Fibroblast of the aortic adventitia (primary cell): ENCODE measurements at places on chromosomes 1 and 21. TPM values are rescaled to one million over a fixed set of nuclear protein-coding genes. Genes with fewer than 3 reads are reported as not detected.

KRTAP12-2 gene
- total RNA-seq, result not detected in 2 replicates

SLC1A7 gene
- total RNA-seq, result 0.41 and 3.8 TPM in 2 replicates

GRCh38 chr1:25560788-25561187, 17.4 kb downstream of the LDLRAP1 start:
- no peak for DNase-seq

DNA sequence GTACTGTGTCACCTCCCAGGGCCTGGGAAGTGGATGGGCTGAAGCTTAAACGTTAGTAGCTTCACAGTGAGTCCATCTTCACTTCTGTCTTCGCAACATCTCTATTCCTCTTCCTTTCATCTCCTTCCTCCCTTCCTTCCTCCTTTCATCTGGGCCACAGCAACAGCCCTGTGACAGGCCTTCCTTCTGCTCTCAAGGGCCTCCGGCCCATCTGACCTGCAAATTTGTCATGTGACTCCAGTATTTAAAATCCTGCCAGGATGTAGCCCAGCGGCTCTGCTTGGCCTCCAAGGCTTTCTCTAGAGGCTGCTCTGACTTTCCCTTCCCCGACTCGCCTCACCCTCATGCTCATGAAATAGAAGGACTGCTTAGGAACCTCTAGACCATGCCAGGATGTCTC, 10.9 kb upstream of the BATF3 start:
- DNase-seq, result no peak

DNA sequence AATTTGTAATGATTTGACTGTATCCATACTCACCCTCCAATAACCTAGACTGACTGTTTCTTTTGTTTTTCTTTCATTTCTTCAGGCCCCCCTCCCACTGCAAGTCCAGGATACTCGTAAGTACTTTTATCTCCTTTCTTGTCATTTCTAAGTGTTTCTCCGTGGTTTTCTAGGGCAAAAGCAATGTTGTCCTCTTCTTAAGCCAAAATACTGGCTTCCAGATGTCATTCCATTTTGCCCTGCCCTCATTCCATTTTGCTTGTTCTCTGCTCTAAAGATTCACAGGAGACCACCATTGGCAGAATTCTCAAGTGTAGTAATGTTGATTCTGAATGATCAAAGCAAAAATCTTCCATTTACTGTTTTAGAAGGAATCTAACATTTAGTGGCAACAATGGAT, 152.8 kb upstream of the UBE2U start:
- DNase-seq, result no peak
